Stimulated activated CD4-positive, alpha-beta T cell treated with anti-CD3 and anti-CD28 coated beads, TNF-alpha, amount 100 ng/mL, for 4 hours (primary cell): ENCODE measurements at places on chromosomes 1 and 21.
A peak's percentile ranks its signal among the peaks of the same experiment; 100 is the strongest.

DNA sequence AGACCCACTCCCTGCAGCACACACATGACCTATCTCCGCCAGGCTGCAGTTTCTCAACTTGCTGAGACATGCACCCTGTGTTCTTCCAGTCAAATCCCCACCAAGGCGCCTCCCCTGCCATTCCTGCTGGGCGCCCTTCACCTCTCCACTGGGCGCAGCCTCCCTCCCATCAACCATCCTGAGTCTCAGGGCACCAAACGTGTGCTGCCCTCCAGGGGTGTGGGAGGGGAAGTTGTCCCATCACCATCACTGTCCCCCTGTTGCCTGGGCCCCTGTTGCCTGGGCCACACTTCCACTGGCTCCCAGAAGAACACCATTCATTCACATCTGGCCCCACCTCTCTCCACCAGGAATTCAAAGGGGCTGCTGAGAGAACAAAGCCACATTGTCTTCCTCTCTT is 44.9 kb upstream of the EFHD2 start:
- DNase-seq: no peak

- no peak for DNase-seq
Observed at GRCh38 chr1:86775395-86775794, 71.0 kb downstream of the SH3GLB1 start.

DNA sequence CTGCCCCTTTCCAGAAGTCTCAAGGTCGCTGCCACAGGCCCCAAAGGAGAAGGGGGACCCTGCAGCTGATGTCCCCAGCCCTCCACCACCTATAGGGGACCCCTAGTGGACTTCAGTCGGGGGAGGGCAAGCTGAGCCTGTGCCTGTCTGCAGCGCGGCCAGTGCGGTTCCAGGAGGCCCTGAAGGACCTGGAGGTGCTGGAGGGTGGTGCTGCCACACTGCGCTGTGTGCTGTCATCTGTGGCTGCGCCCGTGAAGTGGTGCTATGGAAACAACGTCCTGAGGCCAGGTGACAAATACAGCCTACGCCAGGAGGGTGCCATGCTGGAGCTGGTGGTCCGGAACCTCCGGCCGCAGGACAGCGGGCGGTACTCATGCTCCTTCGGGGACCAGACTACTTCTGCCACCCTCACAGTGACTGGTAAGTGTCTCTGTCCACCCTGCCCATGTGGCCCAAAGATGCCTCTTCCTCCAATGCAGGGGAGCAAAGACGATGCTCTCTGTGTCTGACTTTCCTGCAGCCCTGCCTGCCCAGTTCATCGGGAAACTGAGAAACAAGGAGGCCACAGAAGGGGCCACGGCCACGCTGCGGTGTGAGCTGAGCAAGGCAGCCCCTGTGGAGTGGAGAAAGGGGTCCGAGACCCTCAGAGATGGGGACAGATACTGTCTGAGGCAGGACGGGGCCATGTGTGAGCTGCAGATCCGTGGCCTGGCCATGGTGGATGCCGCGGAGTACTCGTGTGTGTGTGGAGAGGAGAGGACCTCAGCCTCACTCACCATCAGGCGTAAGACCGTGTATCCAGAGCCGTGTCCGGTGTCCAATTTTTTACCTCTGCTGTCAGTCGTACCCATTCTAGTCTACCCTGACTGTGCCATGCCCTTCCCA is 79.9 kb downstream of the OBSCN start:
- DNase-seq: no peak

DNA sequence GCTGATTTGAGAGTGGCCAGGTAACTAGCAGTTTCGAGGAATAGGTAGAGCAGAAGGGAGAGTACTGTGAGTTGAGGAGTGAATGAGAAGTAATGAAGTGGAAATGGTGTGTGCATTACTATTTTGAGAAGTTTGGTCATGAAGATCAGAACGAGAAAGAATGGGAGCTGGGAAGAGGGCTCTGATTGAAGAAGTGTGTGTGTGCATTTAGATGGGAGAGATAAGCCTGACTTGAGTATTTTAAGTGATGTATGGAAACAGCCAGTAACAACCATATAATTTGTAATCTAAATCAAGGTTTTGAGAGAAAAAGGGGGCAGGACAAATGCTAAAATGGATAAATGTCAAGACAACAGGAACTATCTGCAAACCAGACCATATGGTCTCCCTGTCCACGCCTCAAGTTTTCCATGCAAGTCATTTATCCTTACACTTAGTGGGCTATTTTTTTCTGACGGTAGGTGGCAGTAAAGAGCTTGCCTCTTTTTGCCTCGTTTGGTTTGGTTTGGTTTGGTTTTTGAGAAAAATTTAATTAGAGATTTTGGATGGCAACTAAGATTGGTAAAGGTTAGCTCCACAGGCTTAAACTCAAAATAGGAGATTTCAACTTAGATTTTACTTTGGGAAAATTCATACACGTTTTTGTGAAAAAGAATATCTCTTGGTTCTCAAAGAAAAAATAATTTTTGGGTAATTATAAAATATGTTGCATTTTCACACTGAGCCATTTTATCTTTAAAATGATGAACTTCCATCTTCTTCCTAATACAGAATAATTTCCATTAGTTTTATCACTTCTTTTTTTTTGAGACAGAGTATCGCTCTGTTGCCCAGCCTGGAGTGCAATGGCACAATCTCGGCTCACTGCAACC is 9.5 kb upstream of the B3GALNT2 start:
- DNase-seq: peak; percentile 13

- DNase-seq: no peak
Observed at GRCh38 chr1:199799116-199799515, 228.4 kb upstream of the NR5A2 start.

- DNase-seq: no peak
Observed at GRCh38 chr1:116460261-116460660, 87.2 kb downstream of the ATP1A1 start.

DNA sequence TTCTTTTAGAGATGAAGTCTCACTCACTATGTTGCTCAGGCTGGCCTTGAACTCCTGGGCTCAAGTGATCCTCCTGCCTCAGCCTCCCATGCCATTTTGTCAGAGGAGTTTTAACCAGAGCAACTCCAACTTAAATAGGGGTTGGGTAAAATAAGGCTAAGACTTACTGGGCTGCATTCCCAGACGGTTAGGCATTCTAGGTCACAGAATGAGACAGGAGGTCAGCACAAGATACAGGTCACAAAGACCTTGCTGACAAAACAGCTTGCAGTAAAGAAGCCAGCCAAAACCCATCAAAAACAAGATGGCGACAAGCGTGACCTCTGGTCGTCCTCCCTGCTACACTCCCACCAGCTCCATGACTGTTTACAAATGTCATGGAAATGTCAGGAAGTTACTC is 5.7 kb upstream of the DNAH14 start:
- DNase-seq: no peak

DNA sequence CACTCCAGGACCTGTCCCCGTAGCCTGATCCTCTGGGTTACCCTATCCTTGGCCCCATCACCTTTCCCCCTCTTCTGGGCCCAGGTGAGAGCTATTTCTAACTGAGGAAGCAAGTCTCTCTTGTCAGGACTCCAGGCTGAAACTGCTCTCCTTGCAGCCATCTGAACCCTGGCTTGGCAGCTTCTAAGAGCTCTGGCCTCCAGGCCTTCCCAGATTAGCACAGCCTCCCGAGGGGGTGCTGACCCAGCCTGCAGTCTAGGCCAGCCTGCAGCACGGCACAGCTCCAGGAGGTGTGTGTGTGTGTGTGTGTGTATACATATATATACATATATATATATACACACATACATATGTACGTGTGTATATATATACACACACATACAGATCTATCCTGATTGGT is 17.4 kb downstream of the CACNA1S start:
- DNase-seq: no peak

DNA sequence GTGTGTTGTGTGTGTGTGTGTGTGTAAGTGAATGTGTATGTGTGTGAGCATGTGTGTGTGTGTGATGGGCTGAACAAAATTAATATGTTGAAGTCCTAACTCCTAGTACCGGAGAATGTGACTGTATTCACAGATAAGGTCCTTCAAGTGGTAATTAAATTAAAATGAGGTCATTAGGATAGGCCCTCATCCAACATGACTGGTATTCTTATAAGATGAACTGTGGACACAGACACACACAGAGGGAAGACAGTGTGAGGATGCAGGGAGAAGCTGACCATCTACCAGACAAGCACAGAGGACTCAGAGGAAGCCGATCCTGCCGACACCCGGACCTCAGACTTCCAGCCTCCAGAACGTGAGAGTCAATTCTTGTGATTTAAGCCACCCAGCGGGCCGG is 91.2 kb upstream of the PGBD5 start:
- DNase-seq: no peak

DNA sequence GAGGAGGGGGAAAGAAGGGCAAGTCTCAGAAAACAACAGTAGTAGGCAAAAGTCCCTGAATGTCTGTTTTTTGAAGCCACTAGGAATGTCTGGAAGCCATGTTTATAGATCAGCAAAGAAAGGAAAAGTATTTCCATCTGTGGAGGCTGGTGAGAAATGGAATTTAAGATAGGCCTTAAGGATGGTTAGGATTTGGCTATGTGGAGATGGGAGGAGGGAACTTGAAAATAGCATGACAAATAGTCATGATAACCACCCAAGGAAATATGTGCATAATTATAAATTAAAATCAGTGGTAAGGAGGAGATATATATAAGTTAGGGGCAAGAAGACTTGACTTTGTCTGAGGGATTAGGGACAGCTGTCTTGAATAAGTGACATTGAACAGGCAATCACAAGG is 33.8 kb upstream of the FGGY start:
- no peak for DNase-seq

DNA sequence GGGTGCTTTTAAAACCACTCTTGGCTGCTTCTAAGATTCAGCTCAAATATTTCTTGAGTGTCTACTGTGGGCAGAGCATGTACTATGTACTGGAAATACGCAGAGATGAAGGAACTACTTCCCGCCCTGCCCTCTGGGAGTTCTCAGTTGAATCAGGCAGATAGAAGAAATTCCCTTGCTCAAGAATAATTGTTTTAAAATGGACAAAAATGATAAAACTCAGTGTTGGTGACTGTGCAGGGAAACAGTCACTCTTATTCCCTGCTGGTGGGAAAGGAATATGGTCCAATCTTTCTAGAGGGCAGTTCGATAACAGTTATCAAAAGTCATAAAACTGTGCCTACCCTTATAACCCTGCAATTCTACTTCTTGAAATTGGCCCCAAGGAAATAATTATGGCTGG is 16.9 kb upstream of the GRHL3 start:
- DNase-seq: no peak

GRCh38 chr1:177937931-177938330 is 31.9 kb downstream of the SEC16B start:
- DNase-seq: no peak

DNA sequence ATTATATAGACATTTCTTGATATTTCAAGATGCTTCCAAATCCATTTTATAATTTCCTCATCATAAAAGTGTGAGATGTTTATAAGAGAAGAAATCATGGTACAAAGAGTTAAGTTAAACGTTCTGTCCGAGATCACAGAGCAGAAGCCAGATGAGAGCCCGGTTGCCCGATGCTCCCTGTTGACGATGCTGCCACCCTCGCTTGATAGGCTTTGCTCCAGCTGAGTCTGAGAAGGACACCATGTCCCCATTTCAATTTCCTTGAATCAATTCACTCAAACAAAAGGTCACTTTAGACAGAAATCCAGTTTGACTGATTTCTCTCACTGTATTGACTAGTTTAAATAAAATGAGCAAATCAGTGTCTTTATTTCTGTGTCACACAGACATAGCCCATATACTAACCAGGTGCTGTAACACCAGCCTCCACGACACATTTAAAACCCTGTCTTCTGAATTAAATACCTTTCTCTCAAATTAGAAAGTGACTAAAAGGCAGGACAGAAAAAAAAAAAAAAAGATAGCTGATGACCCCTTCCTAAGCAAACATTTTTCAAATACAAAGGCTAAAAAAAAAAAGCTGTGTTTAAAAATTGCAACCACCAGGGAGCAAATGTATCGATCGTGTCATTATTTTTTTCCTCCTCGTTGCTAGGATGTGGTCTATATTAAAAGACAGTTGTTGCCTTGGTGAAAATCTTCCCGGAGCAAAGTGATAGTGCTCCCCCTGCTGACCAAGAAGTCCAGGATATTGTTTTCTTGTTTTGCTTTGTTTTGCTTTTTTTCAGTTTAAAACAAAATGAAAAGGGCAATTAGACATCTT is 35.2 kb downstream of the DNASE2B start:
- DNase-seq: peak; percentile 19

DNA sequence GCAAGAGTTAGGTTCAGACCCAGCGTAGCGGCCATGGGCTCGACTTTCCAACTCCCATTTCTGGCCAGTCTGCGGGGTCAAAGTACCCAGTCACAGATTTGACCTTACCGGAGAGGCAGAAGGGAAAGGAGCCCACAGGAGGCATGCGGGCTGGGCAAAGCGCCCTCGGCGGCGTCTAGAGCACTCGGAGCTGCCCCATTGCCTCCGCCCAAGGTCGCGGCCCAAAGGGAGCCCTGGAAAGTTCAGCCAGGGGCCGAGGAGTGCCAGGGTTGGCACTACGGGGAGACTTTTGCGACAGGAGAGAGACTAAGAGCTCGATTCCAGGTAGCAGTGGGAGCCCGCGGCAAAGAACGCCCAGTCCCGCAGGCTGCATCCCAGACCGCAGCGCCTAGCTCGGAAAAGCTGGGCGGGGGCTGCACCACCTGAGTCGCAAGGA is 896 bp downstream of the KANK4 start:
- no peak for DNase-seq

DNA sequence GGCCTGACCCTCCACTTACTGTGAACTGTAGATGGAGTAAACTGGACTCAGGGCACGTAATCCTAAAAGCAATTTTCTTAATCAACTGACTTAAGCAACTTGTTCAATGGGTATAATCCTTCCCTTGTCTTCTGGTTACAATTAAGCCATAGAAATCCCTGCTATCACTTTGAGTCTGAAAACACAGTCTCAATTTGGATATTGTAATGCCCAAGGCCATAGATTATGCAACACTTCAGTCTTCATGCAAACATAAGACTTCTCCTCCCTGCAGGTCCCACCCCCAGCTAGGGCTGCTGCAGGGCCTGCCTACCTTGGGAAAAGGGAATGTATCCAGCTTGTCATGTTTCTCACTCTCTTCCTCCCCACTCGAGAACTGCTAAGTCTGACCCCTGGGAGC is 6.2 kb upstream of the SLC5A9 start:
- DNase-seq: no peak

DNA sequence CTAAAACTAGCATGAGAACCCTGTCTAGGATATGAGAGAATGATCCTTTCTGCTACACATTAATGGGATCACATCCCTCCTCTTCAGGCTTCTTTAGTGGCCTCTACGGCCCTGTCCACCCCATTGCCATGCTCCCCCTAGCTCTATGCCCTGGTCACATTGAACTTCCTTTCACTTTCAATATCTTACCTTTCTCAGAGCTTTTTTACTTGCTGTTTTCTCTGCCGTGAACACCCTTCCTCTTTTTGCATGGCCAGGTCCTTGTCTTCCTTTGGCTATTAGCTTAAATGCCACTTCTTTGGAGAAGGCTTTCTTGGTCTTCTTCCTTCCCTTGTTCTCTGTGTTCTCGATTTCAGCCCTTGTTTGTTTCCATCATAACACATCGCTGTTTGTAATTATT is 97.4 kb downstream of the GIPC2 start:
- DNase-seq: no peak

DNA sequence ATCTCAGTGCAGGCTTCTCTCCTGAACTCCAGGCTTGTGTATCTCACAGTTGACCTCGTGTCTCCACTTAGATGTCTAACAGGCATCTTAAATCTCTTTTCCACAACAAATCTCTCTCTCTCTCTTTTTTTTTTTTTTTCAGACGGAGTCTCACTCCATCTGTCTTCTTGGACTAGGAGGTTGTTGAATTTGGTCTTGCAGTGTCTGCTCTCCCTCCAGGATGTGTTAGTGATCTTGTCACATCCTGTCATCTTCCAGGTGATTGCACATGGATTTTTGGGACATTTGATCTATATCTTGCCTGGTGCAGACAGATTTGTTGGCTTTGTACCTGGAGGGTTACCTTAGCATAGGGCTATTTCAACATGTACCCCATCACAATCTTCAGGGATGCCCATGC is 26.5 kb upstream of the KCNA10 start:
- no peak for DNase-seq
